ENCODE measurements at places on chromosomes 3 and 15.
A peak's percentile ranks its signal among the peaks of the same experiment; 100 is the strongest.

DNA sequence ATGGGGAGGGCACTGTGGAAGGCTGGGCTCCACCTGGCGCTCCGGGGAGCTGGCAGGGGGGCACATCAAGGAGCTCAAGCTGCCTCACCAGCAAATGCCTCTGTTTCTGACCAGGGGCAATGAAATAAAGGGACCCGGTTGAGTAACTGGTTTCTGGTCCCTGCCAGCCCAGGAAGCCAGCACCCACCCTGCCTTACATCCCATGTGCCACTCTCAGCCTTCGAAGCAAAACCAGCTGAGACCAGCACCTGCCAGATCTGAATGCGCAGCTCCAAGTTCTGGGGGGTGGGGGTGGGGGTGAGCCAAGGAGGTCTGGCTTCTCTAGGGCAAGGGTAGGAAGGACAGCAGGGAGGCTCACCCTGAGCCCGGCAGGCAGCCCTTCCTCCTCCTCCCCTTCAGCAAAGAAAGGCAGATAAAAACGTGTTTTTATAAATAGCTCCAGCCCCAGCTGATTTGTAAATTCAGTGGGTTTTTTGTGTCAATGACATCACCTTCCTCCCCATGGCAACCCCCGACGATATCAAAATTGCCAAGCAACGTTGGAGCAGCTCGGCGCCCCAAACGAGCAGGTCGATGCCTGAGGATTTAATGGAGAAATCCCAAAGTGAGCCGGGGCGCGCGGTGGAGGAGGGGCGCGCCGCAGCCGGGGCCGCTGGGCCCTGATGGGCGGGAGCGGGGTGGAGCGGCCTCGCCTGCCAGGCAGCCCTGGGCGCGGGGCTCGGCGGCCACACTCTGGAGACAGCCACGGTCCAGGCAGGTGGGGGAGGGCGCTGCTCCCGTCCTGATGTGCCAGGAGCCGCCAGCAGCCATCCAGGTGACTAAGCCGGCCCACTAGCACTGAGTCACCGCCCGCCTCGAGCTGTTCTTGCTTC lies at the start of gene PAK6:
TSS of gene PAK6 (plus strand) at position 532 of the 872 bp plus-strand sequence. CDS start 25,723 bp downstream, outside the sequence.
- no peak for DNase-seq

GRCh38 chr15:66036859-66037258 lies 167.6 kb downstream of the RAB11A start:
- DNase-seq, result no peak

- no peak for DNase-seq
Observed at GRCh38 chr3:105278688-105279087, 88.0 kb upstream of the ALCAM start.

DNA sequence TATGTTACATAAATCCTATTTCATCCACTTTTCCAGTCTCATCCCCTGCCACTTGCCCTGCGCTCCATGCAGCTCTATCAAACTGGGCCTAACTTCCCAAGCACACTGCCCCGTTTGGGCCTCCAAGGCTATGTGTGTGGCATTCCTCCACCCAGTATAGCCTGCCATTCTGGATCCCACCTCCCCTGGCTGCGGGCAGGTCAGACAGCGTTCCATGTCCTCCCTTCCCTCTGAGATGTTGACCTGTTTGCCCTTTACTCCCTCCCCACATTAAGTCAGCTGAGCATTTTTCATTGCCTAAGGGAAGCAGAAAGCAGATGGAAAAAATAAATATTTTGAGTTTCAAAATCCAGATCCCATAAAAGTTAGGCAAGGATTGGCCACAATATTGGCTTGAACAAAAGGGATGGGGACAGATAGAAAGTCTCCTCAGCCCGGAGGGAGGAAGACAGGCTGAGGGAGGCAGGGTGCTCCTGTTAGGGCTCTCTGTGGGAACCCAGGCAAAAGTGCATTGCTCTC lies 73.3 kb downstream of the CYP19A1 start:
- no peak for DNase-seq

DNA sequence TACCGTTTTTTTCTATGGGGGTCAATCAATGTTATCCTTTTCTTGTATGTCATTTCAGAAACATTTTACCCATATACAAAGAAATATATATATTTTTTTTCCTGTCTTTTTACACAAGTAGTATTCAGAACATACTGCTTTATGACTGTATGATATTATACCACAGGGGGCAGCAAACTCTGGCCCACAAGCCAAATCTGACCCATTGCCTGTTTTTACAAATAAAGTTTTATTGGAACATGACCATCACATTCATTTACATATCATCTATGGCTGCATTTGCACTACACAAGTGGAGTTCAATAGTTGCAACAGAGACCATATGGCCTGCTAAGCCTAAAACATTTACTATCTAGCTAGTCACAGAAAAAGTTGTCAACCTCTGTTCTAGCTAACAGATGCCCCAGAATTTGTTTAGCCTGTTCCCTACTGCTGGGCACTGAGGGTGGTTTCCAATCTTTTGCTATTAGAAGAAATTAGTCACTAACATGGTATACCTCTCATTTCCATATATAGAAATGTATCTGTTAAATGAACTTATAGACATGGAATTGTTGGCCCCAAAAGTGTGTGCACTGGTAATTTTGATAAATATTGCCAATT lies 57.7 kb downstream of the BFSP2 start:
- no peak for DNase-seq

DNA sequence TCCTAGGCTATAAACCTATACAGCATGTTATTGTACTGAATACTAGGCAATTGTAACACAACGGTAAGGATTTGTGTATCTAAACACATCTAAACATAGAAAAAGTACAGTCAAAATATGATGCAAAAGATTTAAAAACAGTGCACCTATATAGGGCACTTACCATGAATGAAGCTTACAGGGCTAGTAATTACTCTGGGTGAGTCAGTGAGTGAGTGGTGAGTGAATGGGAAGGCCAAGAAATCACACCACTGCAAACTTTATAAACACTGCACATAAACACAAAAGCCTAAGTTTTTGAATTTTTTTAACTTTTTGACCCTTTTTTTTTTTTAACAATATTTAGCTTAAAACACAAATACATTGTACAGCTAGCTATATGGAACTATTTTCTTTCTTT lies 204.7 kb upstream of the CTNNB1 start:
- no peak for DNase-seq

DNA sequence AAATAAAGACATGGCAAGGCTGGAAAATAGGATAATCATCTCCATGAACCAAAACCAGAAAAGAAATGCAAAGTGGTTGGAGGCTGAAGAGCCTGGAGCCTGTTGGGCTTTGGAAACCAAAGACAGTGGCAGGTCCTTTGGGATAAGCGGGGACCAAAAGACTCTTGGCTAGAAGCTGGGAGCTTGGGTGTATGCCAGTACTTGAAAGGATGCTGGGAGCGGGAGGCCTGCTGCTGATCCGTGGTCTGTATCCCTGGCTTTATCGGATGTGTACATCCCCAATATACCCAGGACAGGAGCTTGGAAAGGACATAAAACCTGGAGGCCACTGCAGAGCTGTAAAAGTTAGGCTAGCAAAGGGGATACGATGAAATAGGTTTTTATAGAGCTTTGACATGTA lies 1.3 kb upstream of the CHRNB4 start:
- DNase-seq, result no peak

DNA sequence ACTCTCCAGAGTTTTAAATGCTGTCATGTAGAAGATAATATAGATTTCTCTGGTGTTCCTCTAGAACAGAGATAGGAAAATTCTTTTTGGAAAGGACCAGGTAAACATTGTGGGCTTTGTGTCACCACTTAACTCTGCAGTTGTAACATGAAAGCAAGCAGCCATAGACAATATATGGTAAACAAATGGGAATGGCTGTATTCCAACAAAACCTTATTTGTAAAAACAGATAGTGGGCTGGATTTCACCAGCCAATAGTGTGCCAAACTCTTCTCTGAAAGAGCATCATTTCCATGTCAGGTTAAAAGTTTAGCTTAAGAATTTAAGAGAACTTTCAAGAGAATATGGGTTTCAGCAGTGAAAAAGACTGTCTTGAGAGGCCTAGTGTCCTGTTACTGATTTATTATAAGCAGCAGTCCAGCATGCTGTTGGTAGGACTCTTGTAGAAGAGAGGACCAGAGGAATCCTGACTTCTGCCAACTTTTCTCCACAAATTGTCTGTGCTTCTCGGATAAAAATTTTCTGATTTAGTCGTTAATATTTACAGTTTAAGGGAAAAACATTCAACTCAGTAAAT lies 107.7 kb downstream of the TCF12 start:
- no peak for DNase-seq

DNA sequence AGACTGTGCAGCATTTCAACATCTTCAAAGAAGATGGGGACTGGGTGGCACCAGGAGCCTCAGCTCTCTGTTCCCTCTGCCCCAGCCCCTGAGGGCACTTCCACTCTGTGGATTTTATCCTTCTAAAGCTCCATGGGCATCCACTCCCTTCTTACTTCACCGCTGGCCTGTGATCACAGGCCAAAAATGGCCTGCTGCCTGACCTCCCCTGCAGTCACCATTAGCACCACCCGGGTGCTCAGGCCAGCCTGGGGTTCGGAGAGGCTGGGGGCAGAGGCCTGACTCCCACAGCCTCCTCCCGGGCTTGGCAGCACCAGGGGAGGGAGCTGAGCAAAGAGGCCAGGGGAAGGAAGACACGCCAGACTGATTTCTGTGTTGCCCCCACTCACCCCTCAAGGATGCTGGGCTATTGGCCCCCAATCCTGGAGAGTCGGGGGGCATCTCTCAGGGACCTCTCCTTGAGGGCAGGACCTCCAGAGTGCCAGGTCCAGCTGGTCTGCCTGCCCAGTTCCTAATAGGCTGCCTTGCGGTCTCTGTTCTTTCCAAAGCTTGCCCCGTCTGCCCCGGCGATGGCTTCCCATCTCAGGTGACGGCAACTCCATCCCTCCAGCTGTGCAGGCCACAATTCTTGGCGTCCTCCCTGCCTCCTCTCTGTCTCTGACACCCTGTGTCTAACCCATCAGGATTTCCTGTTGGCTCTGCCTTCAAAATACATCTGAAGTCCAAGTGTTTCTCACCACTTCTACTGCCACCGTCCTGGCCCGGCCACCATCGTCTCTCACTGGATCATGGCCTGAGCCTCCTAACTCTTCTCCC lies 67.1 kb downstream of the EXOG start:
- DNase-seq, result no peak

DNA sequence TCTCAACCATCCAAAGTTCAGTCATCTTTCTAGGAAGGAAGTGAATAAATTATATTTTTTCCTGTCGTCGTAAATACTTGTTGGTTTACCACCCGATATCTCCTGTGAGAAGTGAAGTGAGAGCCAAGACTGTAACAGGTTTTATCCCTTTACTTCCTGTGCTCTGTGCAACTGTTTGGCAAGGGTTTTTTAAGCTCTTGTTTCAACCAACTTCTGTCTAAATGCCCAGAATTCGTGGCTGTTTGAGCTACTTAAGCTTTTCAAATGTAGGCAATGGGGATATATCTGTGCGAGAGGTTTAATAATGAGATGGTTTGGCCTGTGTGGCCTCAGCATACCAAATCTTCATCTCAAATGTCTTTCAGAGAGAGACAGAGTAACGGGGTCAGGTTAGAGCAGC lies 134.7 kb downstream of the LRTM1 start:
- DNase-seq, result no peak

DNA sequence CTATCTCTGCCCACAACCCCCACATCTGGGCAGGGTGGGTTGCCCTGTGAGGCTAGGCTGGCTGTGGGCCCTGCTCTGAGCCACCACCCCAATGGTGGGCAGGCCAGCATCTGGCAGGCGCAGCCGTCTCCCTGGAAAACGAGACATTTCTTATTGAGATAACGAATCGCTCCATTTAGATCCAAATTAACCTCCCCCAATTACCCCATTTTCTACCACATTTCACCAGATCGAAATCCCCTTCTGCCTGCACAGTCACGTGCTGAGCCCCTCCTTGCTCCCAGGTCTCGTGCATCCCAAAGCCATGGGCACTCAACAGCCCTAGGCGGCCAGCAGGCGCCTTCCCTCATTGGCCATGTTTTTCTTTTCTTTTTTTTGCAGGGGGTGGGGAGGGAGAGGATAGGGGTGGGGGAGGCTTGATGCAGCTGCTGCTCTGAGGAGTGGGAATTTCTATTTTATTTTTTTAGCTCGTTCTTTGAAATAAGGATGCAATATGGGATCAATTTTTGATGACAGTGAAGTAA lies 53.0 kb upstream of the TMEM115 start:
- DNase-seq, result no peak

- DNase-seq, result peak; percentile 41
Observed at GRCh38 chr15:59313641-59314332, 58.9 kb downstream of the MYO1E start.

DNA sequence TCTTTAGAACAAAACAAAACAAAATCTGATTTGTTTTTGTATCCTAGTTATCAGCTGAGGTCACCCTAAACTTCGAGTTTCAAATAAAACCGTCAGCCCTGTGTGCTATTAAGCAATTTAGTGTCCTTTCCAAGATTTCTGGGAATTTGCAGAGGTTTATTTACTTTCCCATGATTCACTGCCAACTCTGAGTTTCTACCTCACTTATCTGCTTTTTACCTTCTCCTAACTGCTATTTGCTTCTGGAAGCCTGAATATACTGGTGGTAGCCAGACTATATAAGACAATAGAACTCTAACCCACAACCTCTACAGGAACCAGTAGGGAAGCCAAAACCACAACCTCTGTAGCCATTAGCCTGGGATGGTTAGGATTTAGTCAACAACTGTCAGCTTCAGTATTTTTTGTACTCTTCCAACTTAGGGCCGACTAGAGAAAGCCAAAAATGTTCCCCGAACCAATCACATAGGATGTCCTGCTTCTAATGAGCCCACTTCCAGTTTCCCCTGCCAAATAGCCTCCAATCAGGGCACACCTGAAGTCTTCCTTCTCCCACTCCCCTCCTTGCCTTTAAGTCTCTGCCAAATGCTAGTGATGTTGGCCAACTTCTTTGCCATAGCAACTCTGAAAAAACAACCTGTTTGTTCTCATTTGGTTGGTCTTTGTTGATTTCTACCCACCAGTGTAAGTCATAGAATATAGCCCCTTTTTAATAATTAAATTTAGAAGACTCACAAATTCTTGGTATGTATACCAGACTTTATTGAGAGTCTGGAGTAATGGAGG lies 273.1 kb downstream of the ULK4 start:
- no peak for DNase-seq

GRCh38 chr3:48064292-48064829 lies 48.1 kb upstream of the MAP4 start:
- no peak for DNase-seq

DNA sequence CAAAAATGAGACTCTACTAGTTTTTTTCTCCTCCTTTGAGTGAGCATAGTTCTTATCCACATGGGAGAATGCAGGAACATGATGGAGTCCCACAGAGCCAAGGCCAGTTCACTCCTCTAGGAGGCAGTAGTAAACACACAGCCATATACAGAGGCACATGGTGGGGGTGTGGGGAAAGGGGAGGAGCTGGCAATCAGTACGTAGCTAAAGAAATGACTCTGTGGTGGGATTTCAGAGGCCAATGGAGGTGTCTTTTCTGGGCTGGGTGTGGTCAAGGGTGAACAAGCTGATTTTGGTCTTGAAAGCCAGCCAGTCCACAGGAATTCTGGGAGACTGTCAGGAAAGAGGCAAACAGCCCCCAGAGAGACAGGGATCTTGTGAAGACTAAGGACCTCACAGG lies 6.6 kb upstream of the RAB11A start:
- no peak for DNase-seq

GRCh38 chr15:42954291-42954690 lies 33.7 kb upstream of the TTBK2 start:
- no peak for DNase-seq

Data from tibial nerve (tissue), 4 donors.